ENCODE measurements at places on chromosomes 3 and 15.

GRCh38 chr3:135503760-135504686 lies 461.5 kb upstream of the PPP2R3A start:
- DNase-seq, result no peak

DNA sequence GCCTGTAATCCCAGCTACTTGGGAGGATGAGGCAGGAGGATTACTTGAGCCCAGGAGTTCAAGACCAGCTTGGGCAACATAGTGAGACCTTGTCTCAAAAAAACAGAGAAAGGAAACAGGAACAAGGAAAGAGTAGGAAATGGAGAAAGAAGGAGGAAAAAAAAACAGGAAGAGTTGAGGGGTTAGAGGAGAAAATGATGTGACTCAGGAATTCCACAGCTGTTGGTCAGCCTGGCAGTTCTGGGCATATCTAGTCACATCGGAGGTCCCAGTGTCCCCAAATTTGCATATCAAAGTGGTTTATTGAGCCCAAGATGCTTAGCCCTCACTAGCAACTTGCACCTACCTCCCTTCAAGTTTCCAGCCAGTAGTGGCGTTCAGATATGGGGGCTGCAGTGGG lies 18.8 kb upstream of the JMJD7 start:
- DNase-seq, result no peak

GRCh38 chr3:190097025-190097424 lies 23.7 kb downstream of the P3H2 start:
- DNase-seq, result no peak

DNA sequence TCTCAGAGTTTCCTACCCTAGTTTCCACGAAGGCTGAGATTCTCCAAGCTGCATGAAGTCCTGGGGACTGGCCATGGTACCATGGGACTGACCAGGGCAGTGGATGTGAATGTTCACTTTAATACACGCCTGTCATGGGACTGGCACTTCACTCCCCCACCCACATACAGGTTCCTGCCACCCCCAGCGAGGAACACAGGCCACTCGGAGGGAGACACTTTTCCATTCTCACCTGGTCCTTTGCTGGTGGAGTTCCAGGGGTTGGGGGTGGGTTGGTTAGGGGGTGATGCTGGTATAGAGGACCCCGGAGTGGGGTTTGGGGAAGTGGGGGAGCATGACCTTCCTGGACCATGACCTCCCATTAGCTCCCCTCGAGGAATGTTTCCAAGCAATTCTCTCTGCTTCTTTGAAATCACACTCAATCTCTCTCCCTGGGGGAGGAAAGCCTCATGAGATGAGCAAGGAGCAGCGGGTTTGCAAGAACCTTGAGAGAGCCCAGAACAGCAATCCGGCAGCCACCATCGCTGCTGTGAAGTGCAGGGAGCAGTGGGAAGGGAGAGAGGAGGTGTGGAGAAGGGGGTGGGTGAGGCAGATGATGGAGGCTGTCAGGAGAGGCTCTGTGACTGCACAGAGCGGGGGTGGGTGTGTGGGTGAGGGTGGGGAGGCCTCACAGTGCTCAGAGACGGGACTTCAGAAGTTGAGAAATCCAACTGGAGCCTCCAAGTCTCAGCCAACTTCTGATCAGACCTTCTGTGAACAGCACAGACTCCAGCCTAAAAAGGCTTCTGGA lies 69.7 kb downstream of the ADCY5 start:
- DNase-seq, result no peak

DNA sequence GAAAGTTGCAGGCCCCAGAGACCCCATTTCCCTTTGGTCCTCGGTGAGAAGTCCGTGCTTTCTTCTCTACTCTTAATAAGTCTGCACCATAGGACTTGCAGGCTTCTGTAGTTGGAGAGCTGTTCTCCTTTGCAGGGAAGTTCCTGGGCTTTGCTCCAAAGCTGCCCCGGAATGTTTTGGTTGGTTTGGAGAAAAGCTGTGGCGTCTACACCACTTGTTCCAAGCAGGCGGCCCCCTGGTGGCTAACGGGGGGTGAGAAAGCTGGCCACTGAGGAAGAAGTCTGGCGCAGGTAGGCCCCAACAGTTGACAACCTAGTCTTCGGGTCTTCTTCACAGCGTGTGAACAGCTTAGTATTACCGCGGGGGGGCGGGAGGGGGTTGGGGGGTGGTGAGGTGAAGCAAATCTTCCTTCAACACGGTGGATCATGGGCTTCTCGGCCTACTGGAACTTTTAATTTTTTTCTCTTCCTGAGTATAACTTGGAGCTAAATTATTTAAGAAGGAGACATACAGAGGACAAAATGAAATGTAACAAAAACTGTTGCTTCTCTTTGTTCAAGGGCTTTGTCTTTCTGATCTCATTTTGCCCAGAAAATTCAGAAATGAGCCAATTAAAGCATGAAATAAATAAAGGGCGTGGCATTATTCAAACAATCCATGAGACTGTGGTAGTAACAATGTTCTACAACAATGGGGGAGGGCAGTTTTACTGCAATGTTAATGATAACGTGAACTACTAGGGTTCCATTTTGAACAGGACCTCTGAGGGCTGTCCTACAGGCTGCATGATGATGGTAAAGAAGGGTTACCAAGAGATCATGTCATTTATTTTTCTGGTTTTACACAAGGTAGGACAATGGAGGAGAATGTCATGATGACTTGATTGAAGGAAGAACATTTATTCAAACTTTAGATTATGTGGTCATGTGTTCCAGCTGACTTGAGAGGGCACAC lies 2.2 kb upstream of the THRB start:
- DNase-seq, result no peak

DNA sequence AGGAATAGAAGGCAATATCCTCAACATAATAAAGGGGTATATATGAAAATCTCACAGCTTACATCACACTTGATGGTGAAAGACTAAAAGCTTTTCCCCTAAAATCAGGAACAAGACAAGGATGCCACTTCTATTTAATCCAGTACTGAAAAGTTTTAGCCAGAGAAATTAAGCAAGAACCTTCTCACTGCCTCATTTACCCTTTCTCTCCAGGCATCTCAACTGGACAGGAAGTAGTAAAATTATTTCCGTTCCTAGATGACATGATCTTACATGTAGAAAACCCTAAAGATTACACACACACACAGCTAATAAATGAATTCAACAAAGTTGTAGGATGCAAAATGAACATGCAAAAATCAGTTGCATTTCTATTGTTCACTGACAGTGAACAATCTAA lies 11.2 kb downstream of the SCAP start:
- no peak for DNase-seq

- no peak for DNase-seq
Measured at GRCh38 chr15:62125773-62126172, 39.3 kb downstream of the C2CD4B start.

DNA sequence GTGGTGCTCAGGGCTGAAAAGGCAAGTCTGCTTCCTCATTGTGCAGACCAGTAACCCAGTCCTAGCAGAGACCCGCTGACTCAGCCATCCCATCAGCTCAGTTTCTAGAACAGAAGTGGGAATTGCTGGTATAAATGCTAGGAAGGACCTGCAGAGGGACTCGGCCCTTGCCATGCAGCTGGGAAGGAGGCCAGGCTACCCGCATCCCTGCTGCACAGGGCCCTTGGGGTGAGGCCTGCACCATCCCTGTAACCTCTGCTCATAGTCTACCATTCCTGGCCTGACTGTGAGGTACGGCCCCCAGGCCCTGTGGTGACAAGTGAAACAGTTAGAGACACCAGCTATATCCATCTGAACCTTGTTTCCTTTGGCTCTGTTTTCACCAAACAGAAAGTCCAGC lies 23.5 kb downstream of the RAB6B start:
- no peak for DNase-seq

- no peak for DNase-seq
Measured at GRCh38 chr15:39552556-39552955, 28.3 kb upstream of the THBS1 start.

DNA sequence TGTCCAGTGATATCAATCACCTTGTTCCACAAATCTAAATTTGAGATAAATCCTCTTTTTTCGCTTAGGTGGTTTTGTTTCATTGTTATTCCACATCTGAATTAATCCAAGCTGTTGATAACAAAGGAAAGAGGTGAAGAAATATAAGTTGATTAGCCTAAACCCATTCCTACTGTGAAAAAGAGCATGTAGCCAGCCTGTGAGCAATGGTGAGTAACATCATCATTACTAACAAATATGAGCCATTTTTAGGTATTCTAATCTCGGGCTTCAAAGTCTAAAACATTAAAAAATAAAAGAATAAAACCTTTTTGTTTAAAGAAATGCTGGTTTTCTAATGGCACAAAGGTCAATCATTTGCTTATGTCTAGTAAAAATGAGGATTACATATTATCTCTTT lies 52.1 kb upstream of the P3H2 start:
- no peak for DNase-seq

DNA sequence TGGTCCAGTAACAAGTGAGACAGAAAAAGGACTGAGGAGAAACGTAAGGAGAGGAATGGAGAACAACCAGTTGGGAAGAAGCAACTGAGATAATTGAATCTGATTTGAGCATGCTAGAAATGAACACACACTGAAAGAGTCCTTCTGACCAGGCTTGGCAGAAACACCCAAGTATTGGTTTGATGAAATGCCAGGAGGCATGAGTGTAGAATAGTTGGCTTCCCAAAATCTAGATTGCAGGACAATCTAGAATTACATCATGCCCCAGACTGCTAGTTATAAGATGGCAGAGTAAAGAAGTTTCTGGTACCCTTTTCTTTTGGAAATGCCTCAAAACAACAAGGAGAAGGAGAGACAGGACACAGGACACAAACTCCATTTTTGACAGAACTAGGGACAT lies 189.7 kb upstream of the STT3B start:
- no peak for DNase-seq

DNA sequence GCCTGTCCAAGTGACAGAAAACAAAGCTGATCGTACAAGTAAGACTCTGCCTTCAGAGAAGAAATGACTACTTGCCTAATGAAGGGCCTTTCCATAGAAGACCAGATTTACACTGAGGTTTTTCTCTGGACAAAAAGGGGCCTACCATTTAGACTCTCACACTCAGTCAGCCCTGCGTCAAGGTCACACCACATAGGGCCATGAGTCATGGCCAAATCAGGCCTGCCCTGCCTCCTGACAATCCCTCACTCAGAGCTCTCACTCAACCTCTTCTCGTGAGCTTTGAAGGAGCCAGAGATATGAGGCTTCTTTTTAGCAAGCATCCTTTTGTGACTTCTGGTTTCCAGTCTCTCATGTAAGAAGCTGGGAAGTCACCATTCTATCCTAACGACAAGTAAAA lies 68.1 kb upstream of the NMNAT3 start:
- DNase-seq, result no peak

- DNase-seq, result no peak
Measured at GRCh38 chr3:14569474-14570000, 29.4 kb upstream of the GRIP2 start.

- DNase-seq, result no peak
Measured at GRCh38 chr3:125245521-125245920, 33.0 kb upstream of the SLC12A8 start.

GRCh38 chr3:51539291-51539941 lies 897 bp downstream of the RAD54L2 start:
- DNase-seq, result no peak

- DNase-seq, result no peak
Measured at GRCh38 chr15:72184165-72184811, 13.3 kb downstream of the GRAMD2A start.
